ENCODE measurements at places on chromosomes 11 and 22.

- peak; percentile 92 for DNase-seq
Measured at GRCh38 chr11:560305-561147, at the start of the genes LMNTD2 and RASSF7. LMNTD2 (minus strand) TSS chr11:560738; CDS start chr11:560716, 22 bp downstream. RASSF7 (plus strand) TSS chr11:560970; CDS start chr11:561769, 799 bp downstream.

DNA sequence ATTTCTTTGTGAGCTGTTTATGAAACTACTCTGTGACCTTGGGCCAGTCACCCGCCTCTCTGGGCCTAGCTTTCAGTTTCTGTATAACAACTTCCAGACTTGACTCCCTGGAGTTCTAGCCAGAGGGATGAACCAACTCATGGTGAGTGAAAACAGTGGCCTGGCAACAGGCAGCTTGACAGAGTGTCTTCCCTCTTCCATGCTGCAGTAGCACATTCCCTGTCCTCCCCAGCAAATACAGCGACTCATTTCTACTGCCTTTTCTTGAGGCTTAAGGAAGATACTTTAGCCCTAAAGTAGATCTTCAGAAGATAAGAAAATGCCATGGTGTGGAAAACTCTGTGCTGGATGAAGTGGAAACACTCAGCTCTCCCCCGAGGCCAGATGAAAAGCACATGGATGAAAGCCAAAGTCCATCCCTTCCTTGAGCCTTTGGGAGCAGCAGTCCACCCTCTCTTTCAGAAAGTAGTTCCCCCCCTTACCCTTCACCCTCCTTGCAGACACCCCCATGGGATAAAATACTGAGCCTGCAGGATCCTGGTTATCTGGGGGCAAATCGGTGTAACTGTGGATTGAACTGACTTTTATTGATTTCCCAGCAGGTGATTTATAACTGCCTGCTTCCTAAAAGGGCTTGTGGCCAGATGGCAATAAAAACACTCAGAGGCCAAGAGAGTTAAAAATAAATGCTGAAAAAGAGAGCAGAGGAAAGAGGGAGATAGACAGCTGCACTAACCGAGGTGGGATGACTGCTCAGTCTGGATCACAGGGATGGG, 24.1 kb downstream of the IRAG1 start:
- DNase-seq: no peak

DNA sequence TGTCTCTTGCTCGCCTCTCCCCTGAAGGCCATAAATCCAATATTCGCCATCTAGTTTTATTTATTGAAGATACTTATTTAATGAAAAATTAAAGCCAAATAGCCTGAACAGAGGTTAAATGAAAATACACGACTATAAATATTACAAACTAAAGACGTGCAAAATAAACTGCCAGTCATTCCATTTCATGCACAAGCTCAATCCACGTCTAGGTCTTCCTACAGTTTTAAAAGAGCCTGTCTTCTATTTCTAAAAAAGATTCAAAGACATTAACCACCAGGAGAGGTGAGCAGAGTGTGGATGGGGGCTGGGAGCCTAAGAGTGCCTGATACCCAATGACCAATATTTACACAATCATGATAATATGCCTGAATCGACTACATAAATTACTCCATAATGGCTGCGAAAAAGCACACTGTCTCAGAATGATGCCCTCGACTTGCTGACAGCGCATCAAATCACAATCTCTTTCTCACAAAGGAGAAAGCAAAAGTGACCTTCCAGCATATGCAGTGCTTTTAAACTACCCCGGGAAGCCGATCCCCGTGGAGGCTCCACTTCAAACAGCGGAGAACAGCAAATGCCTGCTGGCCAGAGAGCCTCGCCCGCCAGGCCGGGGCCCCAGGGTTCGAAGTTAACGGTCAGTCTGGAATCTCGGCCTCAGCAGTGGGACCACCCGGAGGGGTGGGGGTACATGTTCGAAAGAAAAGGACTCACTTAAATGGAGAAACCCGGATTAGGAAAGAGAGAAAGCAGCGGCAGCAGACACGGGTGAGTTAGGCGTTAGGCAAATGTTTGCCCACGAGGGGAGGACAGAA, 1.7 kb downstream of the FCHSD2 start:
- DNase-seq: no peak

- DNase-seq: no peak
Measured at GRCh38 chr11:57885298-57886050, 123.9 kb downstream of the CTNND1 start.

- DNase-seq: no peak
Measured at GRCh38 chr11:80173371-80174136, 732.7 kb upstream of the TENM4 start.

DNA sequence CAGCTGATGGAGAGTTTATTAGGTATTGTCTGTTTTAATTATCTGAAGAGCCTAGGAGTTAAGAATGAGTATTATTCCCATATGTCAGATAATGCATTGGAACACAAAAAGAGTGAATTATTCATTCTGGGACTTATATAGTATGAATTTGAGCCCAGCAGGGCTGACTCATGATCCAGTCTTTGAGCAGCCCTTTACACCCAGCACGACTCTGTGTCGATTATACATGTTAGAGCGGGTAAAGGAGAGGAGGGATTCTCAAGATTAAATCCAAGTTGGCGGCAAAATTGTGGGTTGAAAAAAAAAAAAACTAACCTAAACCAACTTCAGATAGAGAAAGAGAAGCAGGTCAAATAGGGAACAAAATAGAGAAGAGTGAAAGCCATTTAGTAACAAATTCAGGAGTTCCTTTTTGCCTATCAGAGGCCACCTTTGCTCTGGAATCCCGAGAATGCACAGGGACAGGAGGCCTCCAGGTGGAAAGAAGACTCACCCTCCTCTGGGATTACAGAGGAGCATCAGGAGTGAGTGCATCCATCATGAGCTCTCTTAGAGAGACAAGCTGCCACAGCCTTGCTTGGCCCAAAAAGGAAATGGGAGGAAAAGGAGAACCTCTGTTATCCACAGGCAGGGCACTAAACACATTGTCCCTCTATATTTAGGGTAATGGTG, 3.1 kb downstream of the MRGPRX1 start:
- no peak for DNase-seq

DNA sequence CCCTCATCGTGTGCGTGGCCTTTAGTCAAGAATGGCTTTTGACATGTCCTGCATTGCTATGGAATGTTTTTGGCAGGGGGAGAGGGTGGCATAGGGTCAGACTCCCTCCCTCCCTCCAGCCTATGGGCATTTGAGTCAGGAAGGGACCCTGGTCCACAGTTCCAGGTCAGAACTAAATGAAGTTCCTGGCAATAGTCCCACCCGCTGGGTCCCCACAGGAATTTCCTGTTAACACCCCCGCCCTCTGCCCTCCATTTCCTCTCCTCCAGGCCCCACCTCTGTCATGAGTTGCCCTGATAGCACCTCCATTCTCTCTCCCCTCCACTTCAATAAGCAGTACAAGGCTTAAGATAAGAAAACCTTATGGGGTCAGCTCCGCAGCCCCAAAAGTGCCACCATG, 40.8 kb upstream of the LMO2 start:
- DNase-seq: no peak

- DNase-seq: no peak
Measured at GRCh38 chr11:64089027-64089360, 53.3 kb downstream of the FLRT1 start.

DNA sequence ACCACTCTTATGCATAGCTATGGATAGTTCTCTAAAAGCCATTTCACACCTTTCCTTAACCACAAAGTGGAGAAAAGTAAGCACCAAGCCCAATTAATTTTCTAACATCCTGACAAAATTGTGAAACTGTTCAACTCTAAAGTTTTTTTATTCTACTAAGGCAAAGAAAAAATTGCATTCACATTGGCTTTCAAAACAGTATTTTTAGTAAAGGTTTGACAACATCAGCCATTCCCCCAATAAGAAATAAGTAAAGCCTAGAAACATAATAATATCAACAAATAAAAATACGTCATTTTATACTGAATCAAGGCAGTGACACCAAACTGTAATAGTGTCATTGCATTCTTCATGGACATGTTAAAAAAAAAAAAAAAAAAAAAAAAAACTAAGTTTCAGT, 11.1 kb downstream of the FAM168A start:
- DNase-seq: no peak

DNA sequence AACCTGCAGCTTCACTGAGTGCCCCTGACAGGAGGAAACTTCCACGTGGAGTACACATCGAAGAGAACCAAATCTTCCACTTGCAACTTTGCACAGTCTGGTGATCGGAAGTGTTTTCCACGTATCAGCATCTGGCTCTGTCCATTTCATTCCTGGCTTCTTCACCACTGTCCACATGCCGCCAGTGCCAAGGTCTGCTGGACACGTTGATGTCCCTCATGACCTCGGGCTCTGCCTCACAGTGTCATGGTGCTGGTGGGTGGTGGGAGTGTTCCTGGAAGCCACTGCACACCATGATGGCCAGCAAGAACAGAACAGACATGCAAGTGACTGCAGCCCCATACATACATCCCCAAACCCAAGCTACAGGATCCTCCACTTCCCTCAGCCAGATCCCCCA, 48.4 kb downstream of the WNT11 start:
- DNase-seq: no peak

DNA sequence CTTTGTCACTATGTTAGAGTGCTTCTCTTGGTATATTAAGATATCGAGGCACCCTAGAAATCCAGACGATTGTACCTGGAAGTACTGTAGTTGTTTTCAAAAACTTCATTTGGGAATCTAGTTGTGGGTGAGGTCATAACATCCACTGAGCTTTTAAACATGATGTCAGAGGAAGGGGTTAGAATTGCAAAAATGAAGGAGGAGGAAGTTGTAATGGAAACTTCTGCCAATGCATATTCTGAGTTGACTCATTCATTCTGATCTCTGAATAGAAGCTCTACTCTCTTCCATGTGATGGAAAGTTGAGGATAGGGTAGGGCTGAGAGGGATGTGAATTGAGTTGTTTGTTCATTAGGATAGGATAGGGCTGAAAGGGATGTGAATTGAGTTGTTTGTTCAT, 7.7 kb downstream of the CD44 start:
- DNase-seq: no peak

DNA sequence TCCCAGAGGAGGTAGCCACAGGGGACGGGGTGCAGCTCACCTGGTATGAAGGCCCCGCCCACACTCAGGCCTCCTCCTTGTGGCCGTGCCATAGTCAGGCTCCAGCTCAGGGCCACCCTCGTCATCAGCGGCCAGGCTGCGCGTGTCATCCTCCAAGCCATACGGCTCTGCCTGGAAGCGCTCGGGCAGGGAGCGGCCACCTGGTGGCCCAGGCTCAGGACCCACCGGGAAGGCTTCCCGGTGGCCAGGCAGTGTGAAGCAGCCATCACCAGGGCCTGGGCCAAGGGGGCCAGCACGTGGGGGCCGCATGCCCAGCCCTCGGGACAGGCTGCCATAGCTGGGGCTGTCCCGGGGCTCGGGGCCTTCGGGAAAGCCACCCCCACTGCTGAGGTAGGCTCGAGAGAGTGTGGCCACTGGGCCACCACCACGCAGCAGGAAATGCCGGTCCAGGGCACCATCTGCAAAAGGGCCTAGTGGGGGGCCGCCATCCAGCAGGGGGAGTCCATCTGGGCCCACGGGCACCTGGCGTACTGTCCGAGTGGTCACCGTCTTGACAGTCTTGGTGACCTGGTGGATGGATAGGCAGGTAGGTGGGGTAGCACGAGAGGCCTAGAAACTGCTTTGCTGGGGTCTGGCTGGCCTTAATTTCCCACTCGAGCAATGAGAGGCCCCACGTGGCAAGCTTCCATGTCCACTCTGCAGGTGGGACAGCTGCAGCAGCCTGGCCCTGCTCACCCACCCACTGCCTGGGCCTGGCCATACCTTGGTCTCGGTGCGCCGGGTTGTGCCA, 35.3 kb downstream of the ARVCF start:
- DNase-seq: no peak

DNA sequence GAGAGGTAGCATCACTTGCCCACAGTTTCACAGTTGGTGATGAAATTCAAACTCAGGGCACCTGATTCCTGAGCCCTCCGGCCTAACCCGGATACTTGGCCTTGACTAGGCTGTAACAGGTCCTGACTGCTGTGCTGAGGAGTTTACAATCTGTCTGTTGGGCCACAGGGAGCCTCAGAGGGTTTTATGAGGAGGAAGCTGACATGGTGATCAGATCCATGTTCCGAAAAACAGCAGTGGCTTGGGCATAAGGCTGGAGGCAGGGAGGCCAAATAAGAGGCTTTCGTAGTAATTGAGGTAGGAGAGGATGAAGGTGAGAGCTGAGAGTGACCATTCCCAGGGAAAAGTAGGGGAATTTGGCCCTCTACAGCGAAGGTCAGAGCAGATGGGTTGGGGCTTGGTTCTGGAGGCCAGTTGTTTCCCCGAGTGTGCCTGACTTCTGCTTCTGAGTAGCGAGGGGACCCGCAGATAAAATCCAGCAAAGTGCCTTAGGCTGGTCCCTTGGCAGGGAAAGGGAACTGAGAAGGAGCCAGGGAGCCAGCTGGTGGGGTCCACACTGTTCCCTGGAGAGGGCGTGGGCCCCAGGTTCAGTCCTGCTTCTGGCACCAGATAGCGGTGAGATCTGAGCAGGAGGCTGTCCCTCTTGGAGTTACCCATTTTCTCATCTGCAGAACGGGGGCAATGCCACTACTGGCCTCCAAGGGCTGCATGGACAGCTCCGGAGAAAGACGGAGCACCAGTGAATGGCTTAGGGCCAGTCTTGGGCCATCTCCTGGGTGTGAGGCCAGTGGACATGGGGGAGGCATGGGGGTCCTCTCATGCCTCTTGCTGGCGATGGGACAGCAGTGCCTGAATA, 6.5 kb downstream of the PRDM11 start:
- no peak for DNase-seq

DNA sequence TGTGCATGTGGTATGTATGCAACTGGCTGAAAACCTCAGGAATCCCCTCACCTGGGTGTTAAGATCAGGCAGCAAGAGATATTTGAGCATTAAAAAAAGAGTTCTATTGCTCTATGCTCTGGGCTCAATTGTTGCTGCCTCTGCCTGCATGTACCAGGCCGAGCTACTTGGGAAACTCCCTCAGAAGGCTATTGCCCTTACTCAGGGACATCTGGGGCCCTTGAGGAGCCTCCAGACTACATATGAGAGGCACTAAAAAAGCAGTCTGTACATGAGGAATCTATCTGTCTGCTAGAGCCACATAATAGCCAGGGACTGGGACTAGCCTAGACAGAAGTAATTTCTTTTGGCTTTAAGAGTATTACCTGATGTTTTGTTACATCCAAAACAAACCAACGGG, 120.1 kb downstream of the SWAP70 start:
- DNase-seq: no peak

DNA sequence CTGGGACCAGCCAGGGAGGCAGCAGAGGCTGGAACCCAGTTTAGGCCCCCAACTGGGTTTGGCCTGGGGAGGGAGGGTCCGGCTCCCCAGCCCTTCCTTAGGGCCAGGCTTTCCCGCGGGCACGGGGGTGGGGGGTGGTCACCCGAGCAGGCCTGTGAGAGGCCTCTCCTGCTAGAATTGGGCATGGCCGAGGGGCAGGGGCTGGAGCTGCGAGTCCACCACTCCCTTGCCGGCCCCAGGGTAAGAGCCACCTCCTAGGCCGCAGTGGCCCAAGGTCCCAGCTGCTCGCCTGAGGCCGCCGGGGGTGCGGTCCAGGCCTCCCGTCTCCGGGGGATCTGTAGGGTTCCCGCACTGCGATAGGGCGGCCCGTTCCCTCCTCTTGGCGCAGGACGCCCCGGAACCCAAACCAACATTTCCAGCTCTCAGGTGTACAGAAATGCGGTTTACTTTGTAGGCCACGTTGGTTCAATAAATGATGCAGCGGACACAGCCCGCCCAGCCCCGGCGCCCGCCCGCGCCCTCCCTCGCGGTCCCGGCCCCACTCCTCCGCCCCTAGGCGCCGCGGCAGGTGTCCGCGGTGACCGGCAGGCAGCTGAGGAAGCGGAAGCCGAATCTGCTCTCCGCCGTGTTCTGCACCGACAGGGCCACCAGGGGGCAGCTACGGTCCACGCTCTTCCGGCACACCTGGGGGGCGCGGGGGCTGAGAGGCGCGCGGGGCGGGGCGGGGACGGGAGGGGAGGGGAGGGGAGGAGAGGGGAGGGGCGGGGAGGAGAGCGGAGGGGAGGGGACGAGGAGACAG, 5.9 kb downstream of the LMNTD2 start:
- DNase-seq: peak; percentile 82

- no peak for DNase-seq
Measured at GRCh38 chr11:12137938-12138731, 27.7 kb downstream of the MICAL2 start.

Measured in GM06990 (cell line).